ENCODE measurements at places on chromosomes 4 and X.
A peak's percentile ranks its signal among the peaks of the same experiment; 100 is the strongest.

GRCh38 chrX:137565921-137566745, at the start of gene ZIC3:
Gene ZIC3 (plus strand): TSS chrX:137566127. CDS start chrX:137566692, 565 bp downstream.
- DNase-seq = peak; percentile 88

DNA sequence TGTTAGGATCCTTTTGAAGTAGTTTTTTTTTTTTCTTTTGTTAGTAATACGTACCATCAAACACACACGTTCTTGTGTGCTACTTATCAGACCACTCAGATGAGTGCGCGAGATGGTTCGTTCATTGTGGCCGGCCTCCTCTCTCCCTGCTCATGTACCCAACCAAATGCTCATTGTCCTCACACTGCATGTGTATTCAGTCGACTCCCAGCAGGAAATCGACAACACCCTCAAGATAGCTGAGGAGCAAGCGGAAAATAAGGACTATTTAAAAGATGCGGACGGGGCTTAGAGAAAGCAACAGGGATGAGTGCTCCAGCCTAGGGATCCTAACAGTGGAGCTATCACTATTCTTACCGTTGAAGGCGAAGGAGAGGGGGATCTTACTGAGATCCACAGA, 72.9 kb upstream of the GUCY1A1 start:
- no peak for DNase-seq

DNA sequence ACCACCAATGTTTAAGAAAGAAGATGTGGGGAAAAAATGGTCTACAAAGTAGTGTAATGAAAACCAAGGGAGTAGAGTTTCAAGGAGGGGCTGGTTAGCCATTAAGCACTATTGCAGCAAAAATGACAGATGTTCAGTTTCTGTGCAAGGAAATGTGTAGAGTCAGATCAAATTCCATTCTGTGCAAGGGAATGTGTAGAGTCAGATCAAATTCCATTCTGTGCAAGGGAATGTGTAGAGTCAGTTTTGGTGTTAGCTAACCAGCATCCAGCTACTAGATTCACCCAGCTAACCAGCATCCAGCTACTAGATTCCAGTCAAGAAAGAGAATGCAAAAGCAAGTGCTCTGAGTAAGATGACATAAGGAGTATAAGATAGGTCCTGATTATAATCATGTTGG, 208.8 kb downstream of the COX18 start:
- peak; percentile 59 for DNase-seq

DNA sequence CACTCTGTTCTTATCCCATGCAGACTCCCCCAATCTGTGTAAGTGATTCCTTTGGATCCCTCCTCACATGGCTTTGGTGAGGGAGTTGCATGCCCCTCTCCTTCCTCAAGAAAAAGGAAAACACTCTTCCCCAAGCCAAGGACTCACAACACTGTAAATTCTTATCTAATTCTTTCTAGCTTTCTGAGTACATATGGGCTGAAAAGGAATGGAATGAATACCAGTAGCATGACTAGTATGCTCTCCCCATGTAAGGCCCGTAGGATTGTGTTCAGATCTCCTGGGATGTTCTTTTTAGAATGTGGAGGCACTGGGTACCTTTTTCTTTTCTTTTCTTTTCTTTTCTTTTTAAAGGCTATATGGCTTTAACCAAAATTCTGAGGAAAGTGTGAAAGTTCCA, 17.0 kb upstream of the MAGED1 start:
- peak; percentile 67 for DNase-seq

Data from choroid plexus epithelial cell (primary cell).